Aorta (tissue), 5 donors: ENCODE measurements at places on chromosomes 5 and 9. TPM values are rescaled to one million over a fixed set of nuclear protein-coding genes. Genes with fewer than 3 reads are reported as not detected.

DNA sequence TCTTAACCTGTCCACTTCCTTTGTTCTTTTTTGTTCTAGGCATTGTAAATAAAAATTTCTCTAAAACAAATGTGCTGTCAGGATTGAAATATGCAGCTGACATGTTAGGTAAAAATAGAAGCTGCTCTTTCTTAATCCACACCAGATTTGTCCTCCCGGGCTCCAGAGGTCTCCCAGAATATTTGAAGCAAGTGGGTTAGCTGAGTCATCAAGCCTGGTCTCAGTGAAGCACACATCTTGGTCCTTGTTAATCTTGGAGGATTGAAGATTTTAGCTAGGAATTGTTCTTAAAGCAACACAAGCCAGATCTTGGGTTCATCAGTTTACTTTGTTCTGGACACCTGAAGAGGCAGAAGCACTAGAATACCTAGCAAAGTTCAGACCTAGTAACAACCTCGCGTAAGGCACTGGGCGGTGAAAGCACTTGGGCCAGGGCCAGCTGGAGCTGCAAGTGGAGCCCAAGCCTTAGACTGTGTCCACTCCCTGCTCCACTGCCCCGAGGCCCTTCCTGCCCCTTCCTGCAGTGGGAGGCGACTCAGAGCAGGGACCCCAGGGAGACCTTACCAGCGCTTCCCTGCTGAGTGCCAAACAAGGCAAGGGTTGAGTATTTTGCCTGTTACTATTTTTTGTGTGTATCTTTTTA is 36.5 kb downstream of the HABP4 start:
- H3K36me3 ChIP-seq, result peaks cover 7% of the 10 kb centered on the region
- H3K27me3 ChIP-seq, result no peaks in the 10 kb centered on the region
- no peak overlapping the region for H3K4me3 ChIP-seq
- H3K27ac ChIP-seq, result peak overlapping the region; percentile 48
- peaks cover 10% of the 10 kb centered on the region for H3K4me1 ChIP-seq

SH3TC2 gene
- not detected for polyA plus RNA-seq

GRCh38 chr9:92242260-92243136 is 51.0 kb downstream of the IARS1 start:
- H3K4me3 ChIP-seq, result no peak overlapping the region
- H3K36me3 ChIP-seq, result peaks cover 20% of the 10 kb centered on the region
- no peak for DNase-seq
- no peaks in the 10 kb centered on the region for H3K27me3 ChIP-seq

DNA sequence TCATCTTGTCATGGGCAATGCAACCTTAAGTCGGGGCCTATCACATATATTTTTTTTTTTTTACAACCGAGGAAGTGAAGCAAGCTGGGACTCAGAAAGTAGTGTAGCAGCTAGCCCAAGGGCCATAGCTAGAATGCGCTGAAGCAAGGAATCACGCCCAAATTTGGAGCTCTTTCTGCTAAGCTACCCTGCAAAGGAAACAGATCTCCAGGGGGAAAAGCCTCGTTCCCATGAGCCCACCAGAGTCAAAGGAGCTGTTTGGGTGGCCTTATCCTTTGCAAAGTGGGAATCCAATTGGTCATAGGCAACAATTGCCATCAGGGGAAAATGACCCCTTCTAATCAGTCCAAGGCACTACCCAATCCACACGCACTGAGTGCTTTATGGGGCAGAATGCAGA is 390.4 kb downstream of the EBF1 start:
- H3K27ac ChIP-seq, result no peak overlapping the region
- no peak overlapping the region for H3K4me3 ChIP-seq
- DNase-seq, result no peak
- no peaks in the 10 kb centered on the region for H3K4me1 ChIP-seq

PCDHB16 gene
- 0.63 TPM for polyA plus RNA-seq

FOXD4 gene
- polyA plus RNA-seq, result not detected

GRCh38 chr5:132087176-132087575 is 13.6 kb downstream of the CSF2 start:
- H3K4me3 ChIP-seq, result no peak overlapping the region
- H3K4me1 ChIP-seq, result peaks cover 3% of the 10 kb centered on the region
- H3K36me3 ChIP-seq, result no peaks in the 10 kb centered on the region
- H3K27me3 ChIP-seq, result no peaks in the 10 kb centered on the region
- no peak for DNase-seq

DNA sequence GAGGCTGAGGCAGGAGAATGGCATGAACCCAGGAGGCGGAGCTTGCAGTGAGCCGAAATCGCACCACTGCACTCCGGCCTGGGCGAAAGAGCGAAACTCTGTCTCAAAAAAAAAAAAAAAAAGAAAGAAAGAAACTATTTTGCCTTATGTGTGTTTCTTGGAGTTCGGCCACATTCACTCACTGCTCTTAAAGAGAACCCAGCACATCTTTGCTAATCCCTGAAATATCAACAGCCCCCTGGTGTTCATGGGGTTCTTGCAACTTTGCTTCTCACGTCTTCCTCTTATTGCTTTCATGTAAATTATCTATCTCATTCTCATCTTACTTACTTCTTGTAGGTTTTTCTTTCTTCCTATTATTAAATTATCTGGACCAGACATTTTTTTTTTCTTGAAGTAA is 126.3 kb upstream of the ASTN2 start:
- H3K27ac ChIP-seq, result no peak overlapping the region
- no peaks in the 10 kb centered on the region for H3K36me3 ChIP-seq
- no peaks in the 10 kb centered on the region for H3K4me1 ChIP-seq

SV2C gene
- polyA plus RNA-seq, result not detected

DNA sequence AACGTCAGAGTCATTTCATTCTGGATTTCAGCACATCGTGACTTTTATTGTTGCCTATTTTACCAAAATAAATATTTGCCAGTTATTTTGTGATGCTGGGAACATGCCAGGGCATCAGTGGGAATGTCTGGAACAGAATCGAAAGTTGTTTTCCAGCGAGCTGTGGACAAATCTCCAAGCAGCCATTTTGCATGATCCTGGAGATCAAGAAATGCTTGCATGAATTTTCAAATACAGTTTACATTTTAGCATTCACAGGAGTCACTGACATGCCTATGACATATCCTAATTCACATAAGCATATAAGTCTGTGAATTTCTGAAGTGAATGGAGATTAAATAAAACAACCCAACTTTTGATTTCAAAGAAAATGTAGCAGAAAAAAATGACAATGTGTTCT is 119.4 kb downstream of the VCAN start:
- H3K36me3 ChIP-seq, result no peaks in the 10 kb centered on the region
- no peak for DNase-seq
- no peak overlapping the region for H3K4me3 ChIP-seq
- no peak overlapping the region for H3K27ac ChIP-seq

GRCh38 chr5:117494188-117494587 is 919.6 kb upstream of the SEMA6A start:
- H3K4me3 ChIP-seq, result no peak overlapping the region
- no peak for DNase-seq
- no peak overlapping the region for H3K27ac ChIP-seq
- no peaks in the 10 kb centered on the region for H3K27me3 ChIP-seq

GRCh38 chr5:139743001-139743771 is 52.4 kb upstream of the PSD2 start:
- no peak overlapping the region for H3K27ac ChIP-seq
- no peaks in the 10 kb centered on the region for H3K4me1 ChIP-seq
- no peak overlapping the region for H3K4me3 ChIP-seq
- no peaks in the 10 kb centered on the region for H3K27me3 ChIP-seq
- H3K36me3 ChIP-seq, result no peaks in the 10 kb centered on the region
- no peak for DNase-seq

CDC42SE2 gene
- 12.1 TPM for polyA plus RNA-seq

DNA sequence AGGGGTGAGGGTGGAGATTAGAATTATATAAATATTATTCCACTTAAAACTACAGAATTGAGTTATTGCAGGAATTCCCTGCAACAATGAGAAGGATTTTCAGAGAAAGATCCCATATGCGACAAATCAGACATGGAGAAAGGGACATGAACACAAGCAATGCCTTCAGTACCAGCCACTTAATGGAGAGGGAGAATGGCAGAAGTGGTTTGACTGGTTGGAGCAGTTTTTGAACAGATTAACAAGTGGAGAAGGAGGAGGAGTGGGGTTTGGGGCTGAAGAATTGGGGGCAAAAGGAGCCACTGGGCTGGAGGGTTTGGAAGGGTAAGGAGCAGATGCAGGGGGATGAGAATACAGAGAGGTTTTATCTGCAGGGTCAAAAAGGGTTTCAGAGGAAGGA is 620.9 kb upstream of the PTPRD start:
- no peak overlapping the region for H3K27ac ChIP-seq
- H3K36me3 ChIP-seq, result no peaks in the 10 kb centered on the region
- no peak for DNase-seq
- H3K27me3 ChIP-seq, result no peaks in the 10 kb centered on the region

GRCh38 chr5:99314721-99315120 is 385.9 kb upstream of the CHD1 start:
- H3K27me3 ChIP-seq, result no peaks in the 10 kb centered on the region
- no peak overlapping the region for H3K27ac ChIP-seq
- H3K4me3 ChIP-seq, result no peak overlapping the region
- no peak for DNase-seq
- H3K36me3 ChIP-seq, result no peaks in the 10 kb centered on the region

CMBL gene
- polyA plus RNA-seq, result 76.4 TPM

DNA sequence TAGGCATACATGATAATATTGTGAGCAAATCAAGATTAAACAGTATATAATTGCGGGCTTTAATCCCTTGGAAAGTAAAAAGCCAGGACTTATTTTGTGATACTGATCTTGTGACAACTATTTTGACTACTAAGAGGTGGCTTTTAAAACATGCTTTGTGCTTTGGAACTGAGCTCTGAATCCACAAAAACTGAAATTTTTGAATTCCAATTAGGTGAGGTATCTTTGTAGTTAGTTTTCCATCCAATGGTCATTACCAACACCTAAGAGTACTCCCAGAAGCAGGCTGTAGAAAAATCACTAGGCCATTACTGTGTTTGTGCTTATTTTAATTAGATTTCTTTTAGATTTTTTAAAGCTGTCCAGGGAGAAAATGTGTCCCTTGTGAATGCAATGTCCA is 559.5 kb upstream of the WWC1 start:
- H3K4me3 ChIP-seq, result no peak overlapping the region
- no peak for DNase-seq
- H3K27ac ChIP-seq, result no peak overlapping the region
- H3K36me3 ChIP-seq, result no peaks in the 10 kb centered on the region

PCDHB15 gene
- 4.4 TPM for polyA plus RNA-seq

DNA sequence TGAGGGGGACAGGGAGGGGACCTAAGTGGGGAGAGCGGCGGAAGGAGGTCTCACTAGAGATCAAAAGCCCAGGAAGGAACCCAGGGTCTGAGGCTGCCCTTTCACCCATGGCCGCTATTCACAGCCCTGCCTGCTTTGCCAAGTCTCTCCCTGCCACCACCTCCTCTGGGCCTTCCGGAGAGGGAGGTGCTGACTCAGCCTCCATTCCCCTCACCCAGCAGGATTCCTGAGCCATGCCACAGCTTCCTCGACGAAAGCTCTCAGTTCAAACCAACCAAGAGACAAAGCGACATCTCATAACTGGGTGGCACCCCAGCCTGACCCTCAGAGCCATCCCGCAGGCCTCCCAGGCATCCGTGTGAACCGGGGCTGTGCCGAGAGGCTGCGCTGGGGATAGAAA is 36.7 kb downstream of the PAX5 start:
- no peak for DNase-seq
- no peaks in the 10 kb centered on the region for H3K27me3 ChIP-seq
- no peak overlapping the region for H3K4me3 ChIP-seq
- no peak overlapping the region for H3K27ac ChIP-seq

- H3K27me3 ChIP-seq, result no peaks in the 10 kb centered on the region
- DNase-seq, result no peak
- no peaks in the 10 kb centered on the region for H3K4me1 ChIP-seq
Observed at GRCh38 chr5:79814699-79815098, 125.1 kb downstream of the CMYA5 start.

DNA sequence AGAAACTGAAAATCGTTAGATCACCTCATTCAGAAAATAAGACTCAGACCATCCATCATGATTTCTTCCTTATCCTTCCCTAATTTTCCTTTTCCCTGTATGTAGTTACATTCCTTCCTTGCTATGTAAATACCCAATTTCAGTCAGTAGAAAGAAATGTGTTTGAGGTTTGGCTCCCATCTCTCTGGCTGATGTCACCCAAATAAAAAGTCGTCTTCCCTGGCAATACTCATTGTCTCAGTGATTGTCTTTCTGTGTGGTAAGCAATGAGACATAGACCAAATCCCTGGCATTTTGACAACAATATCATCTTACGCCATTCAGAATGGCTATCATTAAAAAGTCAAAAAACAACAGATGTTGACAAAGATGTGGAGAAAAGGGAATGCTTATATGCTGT is 303.9 kb upstream of the EDIL3 start:
- no peak overlapping the region for H3K27ac ChIP-seq
- no peaks in the 10 kb centered on the region for H3K4me1 ChIP-seq
- H3K36me3 ChIP-seq, result no peaks in the 10 kb centered on the region
- H3K4me3 ChIP-seq, result no peak overlapping the region
- no peaks in the 10 kb centered on the region for H3K27me3 ChIP-seq

DNA sequence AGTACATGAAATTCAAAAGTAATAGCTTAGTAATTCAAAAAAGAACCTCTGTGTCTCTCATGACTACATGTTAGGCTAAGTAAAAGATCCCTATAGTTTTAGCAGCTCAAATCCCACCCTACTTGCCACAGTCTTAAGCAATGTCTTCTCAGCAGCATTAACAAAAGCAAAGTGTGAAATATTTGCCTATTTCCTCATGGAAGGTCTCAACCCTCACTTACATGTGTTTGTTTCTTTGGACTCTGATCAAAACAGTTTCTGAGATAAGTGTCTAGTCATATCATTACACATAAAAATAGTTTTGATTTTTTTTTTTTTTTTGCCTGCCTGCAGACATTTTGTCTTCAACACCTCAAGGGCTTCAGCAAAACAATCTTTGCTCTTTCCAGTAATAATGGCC is 310.5 kb downstream of the CETN3 start:
- no peak for DNase-seq
- H3K27me3 ChIP-seq, result no peaks in the 10 kb centered on the region
- H3K4me3 ChIP-seq, result no peak overlapping the region
- no peak overlapping the region for H3K27ac ChIP-seq
- H3K36me3 ChIP-seq, result no peaks in the 10 kb centered on the region

DNA sequence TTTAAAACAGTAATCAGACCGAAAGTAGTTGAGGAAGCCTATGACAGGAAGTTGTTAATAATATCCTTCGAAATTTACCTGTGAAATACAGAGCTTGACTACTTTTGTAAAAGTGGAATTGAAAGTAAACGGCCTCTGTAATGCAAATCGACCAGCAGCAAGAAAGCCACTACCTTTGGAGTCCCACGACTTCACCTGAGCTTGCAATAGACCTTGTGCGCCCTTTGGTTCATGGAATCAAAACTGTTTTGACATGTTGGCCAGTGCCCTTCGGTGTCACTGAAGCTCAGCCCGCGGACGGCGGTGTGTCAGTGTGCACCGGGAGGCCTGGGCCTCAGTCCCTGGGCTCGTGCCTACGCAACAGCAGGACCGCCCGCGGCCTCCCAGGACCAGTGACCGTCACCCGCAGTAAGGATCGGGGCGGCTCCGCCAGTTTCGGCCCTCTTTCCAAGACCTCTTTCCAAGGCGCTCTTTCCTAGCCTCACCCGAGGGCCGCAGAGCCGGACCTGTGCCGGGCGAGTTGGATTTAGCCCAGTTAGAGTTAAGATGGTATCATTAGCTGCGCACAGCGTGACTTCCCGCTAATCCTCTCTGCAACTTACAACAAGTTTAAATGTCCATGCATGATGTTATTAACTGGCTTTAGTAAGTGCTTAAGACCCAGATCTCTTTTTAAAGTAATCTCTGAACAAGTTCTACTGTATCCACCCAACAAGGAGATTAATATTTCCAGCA is 223.3 kb downstream of the MEF2C start:
- H3K4me1 ChIP-seq, result no peaks in the 10 kb centered on the region
- no peak overlapping the region for H3K4me3 ChIP-seq
- peaks cover 2% of the 10 kb centered on the region for H3K27me3 ChIP-seq
- no peaks in the 10 kb centered on the region for H3K36me3 ChIP-seq
